ENCODE measurements at places on chromosomes 7 and 10. TPM values are rescaled to one million over a fixed set of nuclear protein-coding genes. Genes with fewer than 3 reads are reported as not detected.

DNA sequence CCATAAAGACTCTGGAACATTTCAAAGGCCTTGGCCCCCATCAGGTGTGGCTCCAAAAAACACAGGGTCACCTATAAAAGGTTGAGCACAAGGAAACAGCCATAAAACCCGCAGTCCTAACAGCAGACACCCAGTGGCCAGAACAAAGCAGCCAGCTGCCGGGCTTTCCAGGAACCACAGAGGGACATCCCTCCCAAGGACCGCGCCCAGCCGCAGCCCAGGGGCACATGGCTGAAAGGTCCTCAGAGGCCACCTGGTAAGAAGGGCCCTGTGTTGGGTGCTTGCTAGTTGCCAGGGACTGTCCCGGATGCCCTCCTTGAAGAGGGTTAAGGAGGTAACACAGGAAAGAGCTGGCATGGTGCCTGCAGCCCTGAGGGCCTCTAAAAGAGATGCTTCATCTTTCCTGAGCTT lies 32.7 kb downstream of the KCNMA1 start:
- no peak for DNase-seq

GRCh38 chr10:43229208-43230061 lies 37.4 kb downstream of the RASGEF1A start:
- no peak for DNase-seq

DNA sequence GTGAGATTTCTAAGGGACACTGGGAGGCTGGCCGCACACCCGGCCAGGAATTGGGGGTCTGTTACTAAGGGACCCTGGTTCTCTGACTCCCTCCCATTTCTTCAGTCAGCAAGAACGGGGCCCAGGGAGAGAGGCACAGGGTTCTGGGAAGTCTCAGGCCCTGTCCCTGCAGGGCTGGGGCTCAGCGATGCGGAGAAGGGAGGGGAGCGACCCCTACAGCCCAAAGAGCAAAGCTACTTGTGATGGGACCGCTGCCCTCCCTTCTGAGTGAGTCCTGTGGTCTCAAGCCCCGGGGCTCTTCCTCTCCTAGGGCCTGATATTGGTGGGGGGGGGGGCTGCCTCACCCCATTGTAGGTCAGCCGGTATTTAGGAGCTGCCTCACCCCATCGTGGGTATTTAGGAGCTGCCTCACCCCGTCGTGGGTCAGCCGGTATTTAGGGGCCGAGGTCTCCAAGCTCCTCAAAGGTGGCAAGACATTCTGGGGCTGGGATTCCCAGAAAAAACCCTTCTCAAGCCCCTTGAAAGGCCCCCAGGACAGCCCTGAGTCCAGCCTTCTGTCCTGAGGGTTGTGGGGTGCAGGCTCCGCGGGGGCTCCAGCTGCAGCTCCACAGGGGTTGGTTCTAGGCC lies 16.9 kb upstream of the NKX6-2 start:
- peak; percentile 16 for DNase-seq

- DNase-seq, result no peak
These were observed 46.9 kb downstream of the JAKMIP3 start for GRCh38 chr10:132112611-132113010.

GRCh38 chr10:116780691-116781205 lies 38.4 kb upstream of the HSPA12A start:
- DNase-seq, result no peak

DNA sequence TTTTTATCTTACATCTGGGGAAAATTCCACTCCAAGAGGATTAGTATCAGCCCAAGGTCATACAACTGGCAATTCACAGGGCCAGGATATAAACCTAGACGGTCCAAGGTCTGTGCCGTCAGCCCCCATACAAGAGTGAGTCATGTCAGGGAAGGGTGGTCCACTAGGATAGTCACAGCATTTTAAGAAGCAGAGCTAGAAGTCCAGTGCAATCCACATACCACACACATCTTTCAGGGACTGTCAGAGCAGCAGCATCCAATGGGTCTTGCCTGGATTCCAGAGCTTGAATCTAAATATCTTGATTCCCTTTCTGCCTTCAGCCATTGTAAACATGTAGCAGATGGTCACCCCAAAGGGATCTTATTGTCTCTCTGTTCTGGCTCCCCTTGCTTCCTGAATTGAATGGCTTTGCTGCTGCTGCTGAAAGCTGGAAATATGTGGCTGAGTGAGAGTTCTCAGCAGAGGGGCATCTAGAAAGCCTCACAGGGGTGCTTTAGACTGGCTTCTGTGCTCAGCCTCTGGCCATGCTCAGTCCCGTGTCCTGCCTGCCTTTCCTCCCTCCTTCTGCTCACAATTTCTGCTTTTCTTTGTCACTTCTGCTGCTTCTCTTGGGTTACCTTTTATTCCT lies 9.9 kb upstream of the OR6V1 start:
- no peak for DNase-seq

GRCh38 chr7:44223362-44224079 lies 22.7 kb downstream of the YKT6 start:
- no peak for DNase-seq

DNA sequence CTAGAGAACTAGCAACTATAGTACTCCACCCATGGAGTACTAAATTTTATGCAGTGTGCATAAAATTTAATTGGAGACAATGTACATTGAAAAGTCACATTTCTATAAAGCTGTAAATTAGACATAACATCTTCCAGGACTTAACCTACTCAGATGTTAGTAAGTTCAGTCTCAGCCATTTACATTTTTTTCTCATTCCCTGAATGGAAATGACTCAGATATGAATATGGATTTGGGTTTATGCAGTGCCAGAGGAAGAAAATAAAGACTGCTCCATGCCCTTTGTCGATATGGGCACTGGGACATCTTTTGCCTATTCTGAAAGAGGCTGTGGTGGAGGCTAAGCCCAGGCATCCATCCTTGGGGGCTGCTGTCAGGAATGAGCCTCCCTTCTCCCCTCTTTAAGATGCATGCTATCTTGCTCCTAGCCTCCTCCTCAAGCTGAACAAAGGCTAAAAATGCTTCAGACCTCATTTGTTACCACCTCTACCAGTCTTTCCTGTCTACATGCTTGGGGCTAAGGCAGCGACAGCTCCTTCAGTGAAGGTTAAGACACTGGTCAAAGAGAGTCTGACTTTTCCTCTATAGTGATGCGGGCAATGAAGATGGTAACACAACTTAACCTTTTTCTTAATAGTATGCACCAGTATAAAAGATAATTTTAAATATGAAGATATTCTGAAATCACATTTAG lies 486.8 kb upstream of the ANKRD30A start:
- DNase-seq, result no peak

DNA sequence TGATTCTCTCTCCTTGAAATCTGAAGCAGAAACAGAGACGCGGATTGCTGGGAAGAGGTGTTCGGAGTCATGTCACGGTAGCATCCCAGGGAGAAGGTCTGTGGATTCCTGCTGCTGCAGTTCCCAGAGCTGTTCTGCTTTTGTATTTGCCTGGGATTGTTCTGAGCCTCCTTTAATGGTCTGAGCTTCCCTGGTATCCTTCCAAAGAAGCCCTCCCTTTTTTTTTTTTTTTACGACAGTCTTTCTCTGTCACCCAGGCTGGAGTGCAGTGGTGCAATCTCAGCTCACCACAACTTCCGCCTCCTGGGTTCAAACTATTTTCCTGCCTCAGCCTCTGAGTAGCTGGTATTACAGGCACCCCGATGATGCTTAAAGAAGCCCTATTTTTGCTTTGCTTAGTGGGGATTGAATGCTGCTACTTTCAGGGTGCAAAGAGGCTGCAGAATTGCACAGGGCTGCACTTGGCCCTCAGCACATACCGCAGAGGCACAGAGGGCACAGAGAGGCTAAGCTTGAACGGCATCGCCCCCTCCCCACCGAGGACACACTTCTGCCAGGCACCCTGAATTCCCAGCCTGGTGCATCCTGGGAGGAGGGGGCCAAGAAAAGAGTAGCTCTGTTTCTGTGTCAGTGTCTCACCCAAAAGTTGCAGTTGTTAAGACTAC lies 208.6 kb upstream of the GALNT17 start:
- no peak for DNase-seq

GRCh38 chr10:1241973-1242935 lies 186.1 kb downstream of the WDR37 start:
- DNase-seq, result no peak

DNA sequence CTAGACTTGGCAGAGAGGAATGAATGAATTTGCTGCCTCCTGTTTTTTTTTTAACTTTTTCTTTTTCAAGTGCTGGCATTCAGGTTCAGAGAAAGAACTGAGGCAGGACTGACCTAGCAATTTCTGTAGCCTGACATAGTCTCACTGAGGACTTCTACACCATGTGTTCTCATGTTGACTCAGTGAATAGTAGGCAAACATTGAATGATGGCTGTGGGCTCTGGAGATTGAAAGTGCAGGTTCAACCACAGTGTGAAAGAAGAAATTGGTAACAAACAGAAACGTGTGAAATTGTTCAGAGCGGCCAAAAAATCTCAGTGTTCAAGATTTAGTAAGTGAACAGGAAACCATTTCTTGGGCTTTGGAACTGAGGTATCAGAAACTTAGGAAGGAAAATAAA lies 322.4 kb upstream of the GHITM start:
- no peak for DNase-seq

- DNase-seq, result peak; percentile 76
These were observed 71.9 kb downstream of the WIPF3 start for GRCh38 chr7:29878081-29878688.

DNA sequence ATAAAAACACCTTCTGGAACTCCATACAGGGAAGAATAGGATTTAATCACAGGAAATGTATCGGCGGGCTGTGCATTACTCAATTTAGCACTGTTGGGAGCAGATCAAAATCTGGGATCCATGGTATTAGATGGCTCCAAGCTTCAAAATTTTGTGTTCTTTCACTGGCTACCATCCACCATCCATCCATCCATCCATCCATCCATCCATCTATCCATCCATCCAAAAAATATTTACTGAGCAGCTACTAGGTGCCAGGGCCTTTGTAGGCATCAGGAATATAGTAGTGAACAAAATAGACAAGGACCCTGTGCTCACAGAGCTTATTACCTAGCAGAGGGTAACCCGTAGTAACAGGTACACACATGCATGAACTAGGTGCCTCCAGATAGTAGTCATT lies 280.2 kb downstream of the CCDC3 start:
- DNase-seq, result no peak

DNA sequence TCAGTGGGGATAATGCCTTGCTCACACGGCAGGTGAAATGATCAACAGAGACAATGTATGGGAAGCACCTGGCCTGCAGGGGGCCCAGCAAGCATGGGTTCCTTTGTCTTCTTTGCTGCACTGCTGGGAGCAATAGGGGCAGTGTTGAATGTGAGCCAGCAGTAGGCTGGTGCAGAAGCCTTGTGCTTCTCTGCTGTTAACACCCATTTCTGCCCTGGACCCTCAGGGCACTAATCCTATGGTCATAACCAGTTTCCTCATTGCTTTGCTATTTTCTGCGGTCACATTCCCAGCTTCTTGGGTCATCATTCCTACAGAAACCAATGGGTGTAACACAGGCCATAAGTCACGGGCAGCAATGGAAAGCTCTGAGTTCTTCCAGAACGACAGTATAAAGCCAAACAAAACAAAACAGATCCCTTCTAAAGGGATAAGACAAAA lies 10.9 kb upstream of the LGI1 start:
- peak; percentile 94 for DNase-seq

- no peak for DNase-seq
These were observed at the start of gene TMEM176A for GRCh38 chr7:150800581-150801241. Gene TMEM176A, plus strand, starts transcription at chr7:150800769. Its CDS starts 782 bp downstream, at chr7:150801551.

GRCh38 chr7:20514364-20514763 lies 101.1 kb upstream of the ABCB5 start:
- DNase-seq, result peak; percentile 95

DNA sequence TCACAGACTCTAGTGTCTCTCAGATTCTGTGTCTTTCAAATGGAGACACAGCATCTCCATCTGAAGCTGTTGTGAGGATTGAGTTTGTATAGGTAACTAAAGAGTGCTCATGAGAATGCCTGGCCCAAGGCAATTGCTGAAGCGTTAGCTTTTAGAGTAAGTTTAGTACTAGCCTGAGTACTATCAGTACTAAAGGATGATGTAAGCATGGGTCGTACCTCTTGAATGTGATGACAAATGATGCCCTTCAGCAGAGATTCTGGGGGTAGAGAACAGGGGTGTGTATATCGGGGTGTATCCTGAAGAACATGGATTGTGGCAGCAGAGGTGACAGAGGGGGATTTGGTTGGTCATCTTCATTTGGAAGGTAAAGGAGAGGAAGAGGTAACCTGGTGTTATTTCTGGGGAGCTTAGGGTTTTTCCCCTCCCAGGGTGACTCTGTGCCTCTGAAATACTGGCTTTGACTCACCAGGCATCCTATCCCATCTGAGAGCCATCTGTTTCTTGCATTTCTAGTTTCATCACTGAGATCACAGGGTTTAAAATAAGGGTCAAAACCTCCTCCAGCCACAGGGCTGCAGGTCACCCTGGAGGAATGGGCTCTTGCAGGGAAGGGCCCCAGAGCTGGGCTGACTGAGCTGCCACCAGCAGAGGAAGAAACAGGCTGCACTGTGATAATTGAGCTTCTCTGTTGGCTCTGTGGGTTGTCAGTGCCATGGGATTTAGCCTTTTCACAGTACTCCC lies 756.0 kb downstream of the KCNMA1 start:
- DNase-seq, result no peak

DNA sequence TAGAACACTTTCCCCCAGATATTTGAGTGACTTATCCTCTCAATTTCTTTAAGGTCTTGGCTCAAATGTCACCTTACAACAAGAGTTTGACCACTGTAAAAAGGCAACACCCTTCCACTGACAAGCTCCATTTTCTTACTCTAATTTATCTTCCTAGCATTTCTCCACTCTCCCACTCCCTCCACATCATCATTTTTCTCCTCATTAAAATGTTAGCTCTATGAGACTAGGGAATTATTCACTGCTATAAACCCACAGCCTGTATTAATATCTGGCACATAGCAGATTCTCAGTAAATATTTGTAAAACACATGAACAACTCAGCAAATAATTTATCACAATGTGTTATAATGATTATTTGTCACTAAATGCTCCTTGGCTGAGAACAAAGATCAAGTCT lies 161.0 kb downstream of the DOCK4 start:
- DNase-seq, result no peak

Gene CCDC3
- 0.19 TPM for total RNA-seq

Gene CNPY1
- not detected for total RNA-seq

Gene CSGALNACT2
- total RNA-seq, result 3.9 TPM

Gene GRM3
- total RNA-seq, result not detected

Gene GALNT17
- total RNA-seq, result 0.03 TPM

Gene CALML3
- not detected for total RNA-seq

Gene VWDE
- total RNA-seq, result 0.16 TPM

Gene EIF4EBP2
- 14.3 TPM for total RNA-seq

Gene TEX47
- total RNA-seq, result not detected

Gene LZTS2
- 37.1 TPM for total RNA-seq

Gene LRRD1
- total RNA-seq, result not detected

Gene ADARB2
- 0.56 TPM for total RNA-seq

All from SK-MEL-5 (cell line).